Astrocyte of the spinal cord (primary cell): ENCODE measurements at places on chromosomes 3 and 15.

DNA sequence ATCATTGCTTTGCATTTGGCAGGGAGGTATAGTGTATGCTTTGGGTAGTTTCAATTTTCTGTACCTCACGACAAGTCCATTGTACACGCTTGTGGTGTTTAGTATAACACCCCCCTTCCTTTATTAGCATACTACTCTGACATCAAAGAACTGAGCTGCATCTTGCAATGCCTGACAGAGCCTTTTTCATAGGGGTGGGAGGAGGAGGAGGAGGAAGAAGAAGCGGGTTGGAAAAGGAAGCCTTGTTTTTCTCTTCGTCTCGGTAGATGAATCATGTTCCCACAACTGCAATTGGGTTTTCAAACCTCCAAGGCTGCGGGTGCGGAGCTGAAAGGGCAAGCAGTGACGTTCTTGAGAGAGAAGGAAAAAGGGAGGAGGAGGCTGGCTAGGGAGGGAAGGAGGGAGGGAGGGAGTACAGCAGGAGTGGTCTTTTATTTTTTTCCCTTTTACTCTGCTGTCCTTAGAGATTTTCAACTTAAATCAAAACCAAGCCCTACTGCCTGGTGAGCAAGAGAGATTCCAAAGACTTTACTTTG is 175.7 kb downstream of the KLHL25 start:
- DNase-seq, result peak; percentile 99

- DNase-seq, result no peak
These were observed 57.5 kb upstream of the KLF13 start for GRCh38 chr15:31268911-31269784.

DNA sequence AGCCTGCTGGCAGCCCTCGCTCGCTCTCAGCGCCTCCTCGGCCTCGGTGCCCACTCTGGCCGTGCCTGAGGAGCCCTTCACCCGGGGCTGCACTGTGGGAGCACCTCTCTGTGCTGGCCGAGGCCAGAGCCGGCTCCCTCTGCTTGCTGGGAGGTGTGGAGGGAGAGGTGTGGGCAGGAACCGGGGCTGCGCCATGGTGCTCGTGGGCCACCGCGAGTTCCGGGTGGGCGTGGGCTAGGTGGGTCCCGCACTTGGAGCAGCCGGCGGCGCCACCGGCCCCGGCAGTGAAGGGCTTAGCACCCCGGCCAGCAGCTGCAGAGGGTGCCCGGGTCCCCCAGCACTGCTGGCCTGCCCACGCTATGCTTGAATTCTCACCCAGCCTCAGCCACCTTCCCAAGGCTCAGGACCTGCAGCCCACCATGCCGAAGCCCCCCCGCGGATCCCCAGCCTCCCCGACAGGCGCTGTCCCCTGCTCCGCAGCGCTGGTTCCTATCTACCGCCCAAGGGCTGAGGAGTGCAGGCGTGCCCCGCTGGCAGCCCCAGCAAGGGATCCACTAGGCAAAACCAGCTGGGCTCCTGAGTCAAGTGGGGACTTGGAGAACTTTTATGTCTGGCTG is 863.3 kb downstream of the IGSF11 start:
- no peak for DNase-seq

DNA sequence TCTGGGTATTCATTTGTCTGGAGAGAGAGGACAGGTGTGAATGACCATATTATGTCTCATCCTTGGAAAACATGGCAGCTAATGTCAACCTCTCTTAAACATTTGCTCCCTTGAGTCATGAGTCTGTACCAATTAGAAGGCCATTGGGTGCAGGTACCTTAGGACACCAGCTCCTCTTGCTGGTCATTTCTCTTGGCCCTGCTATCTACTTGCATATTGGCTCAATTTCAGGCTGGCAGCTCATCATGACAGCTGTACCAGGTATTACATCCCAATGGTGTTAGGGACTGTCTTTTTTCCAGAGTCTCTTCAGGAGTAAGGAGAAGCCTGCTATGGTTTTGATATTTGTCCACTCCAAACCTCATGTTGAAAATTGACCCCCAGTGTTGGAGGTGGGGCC is 92.2 kb upstream of the ANKRD28 start:
- DNase-seq, result no peak

DNA sequence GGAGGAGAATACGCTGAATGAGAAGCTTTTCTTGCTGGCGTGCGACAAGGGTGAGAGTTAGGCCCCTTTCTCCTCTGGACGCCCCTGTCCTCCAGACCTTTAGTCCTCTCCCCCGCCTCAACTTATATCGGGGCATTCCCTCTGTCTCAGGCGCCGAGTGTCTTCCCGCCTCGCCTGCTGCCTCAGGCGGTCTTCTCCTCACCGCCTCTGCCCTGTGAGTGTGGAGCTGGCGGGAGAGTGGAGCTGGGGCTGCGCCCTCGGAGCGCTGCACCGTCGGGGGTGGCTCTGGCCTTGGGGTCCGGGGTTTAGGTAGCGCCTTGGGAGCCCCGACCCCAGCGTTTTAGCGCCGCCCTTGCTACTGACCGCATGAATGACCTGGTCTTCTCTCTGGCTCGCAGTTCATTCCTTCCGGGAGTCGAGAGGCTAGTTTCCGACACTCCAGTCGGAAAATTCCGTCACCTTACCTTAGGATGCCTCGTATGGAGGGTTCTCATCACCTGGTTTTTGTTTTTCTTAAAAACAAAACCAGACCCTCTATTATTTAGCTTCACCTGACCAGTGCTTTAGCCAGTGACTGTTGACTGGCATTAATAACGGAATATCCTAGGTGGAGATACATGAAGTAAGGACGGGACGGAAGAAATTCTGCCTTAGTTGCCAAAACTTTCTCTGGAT is 985 bp downstream of the TRPC1 start:
- peak; percentile 47 for DNase-seq

GRCh38 chr15:77606142-77607034 is 26.3 kb downstream of the LINGO1 start:
- no peak for DNase-seq

DNA sequence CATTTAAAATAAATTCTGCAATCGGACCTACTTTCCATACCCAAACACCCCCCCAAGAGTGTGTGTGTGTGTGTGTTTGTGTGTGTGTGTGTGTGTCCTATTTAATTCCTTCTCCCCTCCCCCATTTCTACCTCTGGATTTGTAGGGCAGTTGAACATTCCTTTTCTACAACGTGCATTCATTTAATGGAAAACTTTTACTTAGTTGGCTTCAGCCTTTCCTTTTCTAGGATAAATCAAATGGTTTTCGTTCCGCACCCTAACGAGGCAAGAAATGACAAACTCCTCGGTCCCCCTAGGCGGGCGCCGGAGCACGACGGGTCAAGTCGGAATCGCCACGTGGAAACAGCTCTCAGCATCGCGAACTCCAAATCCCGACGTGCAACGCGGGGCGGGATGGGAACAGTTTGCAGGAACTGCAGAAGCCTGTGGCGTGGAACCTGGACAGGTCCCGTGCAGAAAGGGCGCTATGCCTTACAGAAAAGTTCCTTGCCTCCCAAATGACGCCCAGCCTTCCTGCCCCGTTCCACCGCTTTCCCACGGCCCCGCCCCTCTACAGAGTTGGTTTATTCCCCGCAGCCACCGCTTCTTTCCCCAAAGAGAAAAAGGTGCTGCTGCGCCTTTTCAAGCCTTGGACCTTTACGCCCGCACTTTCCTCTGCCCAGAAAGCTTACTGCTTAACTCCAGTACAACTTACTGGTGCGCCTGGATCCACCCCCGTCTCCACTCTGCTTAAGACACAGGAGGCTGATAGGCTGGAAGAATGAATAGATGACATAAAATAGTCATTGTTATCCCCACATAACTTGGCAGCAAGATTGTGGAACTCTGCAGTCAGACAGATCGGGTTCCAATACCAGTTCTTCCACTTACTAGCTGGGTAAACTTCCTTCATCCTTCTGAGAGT is 1.1 kb upstream of the EIF2B5 start:
- peak; percentile 73 for DNase-seq

DNA sequence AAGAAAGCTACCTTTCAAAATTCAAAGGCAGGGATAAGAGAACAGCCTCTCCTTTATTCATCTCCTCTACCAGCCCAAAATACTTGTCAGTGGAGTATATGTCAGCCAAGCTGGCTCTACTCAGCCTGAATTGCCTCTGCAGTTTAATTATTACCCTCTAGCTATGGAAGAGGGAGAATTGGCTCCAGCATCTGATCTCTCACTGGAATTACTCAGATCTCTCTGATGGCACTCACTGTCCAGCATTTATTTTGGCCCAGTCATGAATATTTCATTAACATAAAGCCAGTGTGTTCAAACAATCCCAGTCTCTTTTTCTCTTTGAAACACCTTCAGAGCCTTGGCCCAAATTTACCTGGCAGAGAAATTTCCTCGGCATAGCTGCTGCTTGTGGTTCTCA is 58.6 kb upstream of the TMEM108 start:
- no peak for DNase-seq

- no peak for DNase-seq
These were observed 30.9 kb downstream of the RCN2 start for GRCh38 chr15:76962337-76963013.

DNA sequence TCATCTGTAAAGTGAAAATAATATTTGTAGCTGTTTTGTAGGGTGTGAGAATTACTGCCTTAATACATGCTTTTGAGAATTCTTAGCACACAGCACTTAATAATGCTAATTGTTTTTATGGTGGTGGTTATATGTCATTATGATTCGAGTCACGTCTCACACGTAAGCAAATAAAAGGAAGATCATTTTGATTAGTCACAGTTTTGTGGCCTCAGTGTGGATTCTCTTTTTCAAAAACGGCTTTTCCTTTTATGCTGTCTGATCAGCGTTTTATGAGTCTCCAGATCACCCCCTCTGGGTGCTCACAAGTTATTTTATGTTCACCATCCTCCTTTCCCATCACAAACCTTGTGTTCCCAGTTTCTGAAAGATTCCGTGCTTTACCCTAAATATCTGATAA is 255.6 kb upstream of the CNTN4 start:
- DNase-seq, result no peak

- no peak for DNase-seq
These were observed 1.9 kb upstream of the FETUB start for GRCh38 chr3:186638259-186638658.

- DNase-seq, result no peak
These were observed 111.2 kb downstream of the XXYLT1 start for GRCh38 chr3:195159814-195160165.

GRCh38 chr3:187955587-187955952 is 198.4 kb upstream of the LPP start:
- no peak for DNase-seq

GRCh38 chr15:94411285-94411684 is 179.9 kb downstream of the MCTP2 start:
- DNase-seq, result no peak

- no peak for DNase-seq
These were observed at the start of gene FAM174B for GRCh38 chr15:92655178-92655995. Gene FAM174B (minus strand): TSS chr15:92655775.

DNA sequence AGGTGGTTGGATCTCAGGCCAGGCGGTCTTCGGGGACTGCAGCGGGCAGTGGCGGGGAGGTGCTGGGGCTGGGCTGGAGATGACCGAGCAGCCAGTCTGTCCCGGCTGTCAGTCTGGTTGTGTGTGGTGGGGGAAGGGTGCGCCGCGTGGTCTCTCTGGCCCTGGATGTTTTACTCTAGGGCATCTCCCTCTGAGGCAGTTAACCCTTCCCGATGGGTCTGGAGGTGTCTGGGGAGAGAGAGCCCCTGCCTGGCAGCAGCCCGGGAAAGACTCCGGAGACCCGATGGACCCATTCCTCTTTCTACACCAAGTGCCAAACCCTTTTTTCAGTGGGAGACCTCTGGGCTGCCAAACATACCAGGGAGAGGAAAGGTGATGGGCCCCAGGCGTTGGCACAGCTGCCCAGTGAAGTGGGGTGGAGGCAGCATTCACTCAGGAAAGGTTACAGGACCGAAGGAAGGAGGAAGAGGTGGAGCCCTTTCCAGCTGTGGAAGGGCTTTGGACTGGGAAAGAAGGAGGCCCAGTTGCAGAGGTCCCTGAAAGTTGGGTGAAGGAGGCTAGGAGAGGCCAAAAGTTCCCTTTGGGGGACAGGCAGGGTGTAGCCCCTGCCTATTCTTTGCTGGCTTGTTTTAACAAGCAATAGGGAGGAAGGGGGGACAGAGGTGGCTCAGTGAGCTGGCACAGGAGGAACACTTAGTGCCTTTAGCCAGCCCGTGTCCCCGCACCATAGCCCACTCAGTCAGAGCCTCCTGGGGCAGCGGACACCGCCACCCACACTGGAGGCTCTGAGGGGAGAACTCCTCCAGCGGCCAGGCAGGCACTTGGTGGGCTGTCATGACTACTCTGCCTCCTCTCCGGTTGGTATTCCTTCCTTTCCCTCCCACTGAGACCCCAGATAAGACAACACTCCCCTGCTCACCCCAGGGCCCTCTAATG is 2.7 kb upstream of the BAHD1 start:
- DNase-seq, result no peak

DNA sequence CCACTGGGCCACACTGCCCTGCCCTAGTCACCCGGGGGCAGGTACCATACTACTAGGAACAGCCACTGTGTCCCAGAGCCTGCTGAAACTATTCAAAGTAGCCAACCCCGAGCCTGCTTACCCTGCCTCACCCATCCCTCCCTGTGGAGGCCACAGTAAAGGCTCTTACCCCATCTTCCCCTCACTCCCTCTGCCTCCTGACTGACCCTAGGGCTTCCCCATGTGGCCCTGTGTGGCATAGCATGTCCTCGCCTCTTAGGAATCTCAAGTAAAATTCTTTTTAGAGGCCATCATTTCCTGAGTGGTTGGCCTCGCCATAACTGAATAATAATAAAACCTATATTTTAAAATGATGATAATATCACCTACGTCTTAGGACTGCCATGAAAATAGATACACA is 112.2 kb upstream of the SLC6A11 start:
- DNase-seq, result peak; percentile 14

DNA sequence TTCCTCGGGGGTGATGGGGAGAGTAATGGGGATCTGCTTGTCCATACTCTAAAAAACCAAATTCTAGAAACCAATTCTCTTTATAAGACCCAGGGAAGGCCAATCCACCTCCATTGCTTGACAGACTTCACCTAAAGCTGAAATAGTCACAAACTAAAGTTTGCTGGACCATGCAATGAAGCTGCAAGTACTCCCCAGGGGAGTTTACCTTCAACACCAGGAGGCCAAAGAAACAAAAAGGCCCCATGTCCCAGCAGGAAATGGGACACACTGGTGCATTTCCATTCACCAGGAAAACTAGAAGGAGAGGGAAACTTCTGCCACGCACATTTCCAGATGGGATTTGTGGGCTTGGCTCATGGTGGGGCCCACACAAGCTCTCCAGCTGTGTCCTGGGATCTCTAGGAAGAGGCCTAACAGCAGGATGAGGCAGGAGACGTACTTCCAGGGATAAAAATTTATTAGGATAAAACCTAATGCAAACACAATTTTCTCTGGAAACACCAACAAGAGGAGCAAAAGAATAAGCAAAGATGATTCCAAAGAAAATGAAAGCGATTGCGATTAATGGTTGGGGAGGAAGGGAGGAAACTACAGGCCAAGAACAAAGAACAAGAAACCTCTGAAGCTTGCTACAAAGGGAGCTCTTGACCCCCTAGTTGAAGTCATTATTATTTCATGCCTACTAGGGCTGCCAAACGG is 238.0 kb upstream of the LRTM1 start:
- no peak for DNase-seq

DNA sequence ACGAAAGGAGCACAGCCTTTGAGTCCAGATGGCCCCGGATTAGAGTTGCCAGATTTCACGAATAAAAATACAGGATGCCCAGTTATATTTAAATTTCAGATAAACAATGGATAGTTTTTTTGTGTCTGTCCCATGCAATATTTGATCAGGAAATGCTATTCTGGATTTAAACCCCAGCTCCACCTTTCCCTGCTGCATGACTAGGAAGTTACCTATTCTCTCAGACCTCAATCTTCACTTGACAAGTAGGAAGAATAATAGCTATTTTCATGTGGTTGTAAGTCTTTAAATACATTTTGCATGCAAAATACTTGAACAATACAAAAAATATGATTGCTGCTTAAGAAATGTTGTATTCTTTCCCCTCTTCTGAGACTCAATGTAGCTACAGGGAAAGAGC is 125.3 kb upstream of the P2RY1 start:
- DNase-seq, result no peak

GRCh38 chr3:71629289-71629688 is 45.8 kb upstream of the FOXP1 start:
- DNase-seq, result peak; percentile 50
